Activated CD4-positive, alpha-beta T cell treated with anti-CD3 and anti-CD28 coated beads for 36 hours (primary cell): ENCODE measurements at places on chromosomes 1 and 21. TPM values are rescaled to one million over a fixed set of nuclear protein-coding genes. Genes with fewer than 3 reads are reported as not detected.

- DNase-seq: no peak
Observed at GRCh38 chr1:47683401-47683800, 245.6 kb downstream of the FOXD2 start.

DNA sequence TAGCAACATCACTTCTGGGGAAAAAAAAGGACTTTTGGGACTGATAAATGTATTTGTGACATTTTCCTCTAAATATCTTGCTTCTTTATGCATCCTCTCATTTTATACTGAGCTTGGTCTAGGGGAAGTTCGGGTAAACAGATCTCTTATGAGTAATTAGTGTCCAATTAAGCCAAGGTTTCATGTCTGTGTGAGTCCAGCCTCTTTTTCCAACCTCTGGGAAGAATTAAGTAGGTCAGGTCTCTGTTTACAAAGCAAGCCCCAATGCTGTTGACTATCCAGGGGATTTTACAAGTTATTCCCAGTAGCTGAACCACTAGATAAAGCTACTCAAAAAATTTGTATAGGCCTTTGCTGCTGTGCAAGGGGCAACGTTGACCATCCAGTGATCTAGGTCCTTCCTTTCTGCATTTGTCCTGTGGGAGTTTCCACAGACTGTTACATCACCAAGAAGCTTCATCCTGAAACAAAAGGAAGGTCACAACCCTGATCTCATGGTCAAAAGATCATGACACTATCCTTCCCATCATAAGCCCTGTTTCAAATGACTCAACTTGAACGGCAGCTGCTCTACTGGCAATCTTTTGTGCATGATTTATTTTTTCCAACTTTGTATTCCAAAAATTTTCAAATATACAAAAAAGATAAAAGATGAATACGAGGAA, 74.3 kb downstream of the ETS2 start:
- no peak for DNase-seq

DNA sequence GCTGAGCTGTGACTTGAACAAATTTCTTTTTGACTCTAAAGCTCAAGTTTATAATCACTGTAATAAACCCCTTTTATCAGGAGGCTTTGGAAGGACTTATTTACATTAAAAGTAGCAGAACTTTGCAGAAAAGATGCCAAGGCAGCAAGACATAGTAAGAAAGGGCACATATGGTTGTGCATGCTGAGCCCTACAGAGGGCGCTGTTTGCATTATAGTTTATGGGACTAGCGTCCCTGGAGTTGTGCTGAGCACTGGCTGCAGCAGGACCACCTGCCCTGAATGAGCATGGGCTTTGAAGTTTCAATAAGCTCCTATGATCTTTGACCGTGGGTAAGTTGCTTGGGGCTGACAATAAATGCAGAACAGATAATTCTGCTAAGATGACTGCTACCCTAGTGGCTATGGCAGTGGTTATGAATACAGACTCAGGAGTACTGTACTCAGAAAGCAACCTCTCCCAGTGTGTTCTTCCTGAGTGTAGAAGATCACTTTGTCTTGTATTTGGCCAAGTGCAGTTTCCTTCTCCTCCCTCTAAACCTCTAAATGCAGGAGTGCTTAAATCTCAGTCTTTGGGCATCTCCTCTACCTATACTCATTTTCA, 45.4 kb upstream of the USP1 start:
- peak; percentile 63 for DNase-seq

DNA sequence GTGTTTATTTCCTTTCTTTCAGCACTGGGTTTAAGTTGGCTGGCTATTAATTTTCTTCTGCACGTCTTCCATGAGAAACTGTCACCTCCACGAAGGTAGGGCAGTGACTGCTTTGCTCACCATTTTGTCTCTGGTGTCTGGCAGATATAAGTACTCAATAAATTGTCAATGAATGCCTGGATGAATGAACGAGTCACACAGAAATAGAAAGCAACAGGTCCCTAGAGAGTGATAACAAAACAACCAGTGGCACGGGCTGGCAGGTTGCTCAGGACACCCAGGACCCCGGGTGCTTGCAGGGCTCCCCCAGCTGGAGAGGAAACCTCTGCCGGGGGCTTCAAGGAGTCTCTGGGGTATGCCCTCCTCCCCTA, 3.2 kb upstream of the MYOC start:
- DNase-seq: no peak

- no peak for DNase-seq
Observed at GRCh38 chr1:192787914-192788585, 20.8 kb upstream of the RGS2 start.

GRCh38 chr1:90753556-90753955, 36.5 kb upstream of the BARHL2 start:
- no peak for DNase-seq

DNA sequence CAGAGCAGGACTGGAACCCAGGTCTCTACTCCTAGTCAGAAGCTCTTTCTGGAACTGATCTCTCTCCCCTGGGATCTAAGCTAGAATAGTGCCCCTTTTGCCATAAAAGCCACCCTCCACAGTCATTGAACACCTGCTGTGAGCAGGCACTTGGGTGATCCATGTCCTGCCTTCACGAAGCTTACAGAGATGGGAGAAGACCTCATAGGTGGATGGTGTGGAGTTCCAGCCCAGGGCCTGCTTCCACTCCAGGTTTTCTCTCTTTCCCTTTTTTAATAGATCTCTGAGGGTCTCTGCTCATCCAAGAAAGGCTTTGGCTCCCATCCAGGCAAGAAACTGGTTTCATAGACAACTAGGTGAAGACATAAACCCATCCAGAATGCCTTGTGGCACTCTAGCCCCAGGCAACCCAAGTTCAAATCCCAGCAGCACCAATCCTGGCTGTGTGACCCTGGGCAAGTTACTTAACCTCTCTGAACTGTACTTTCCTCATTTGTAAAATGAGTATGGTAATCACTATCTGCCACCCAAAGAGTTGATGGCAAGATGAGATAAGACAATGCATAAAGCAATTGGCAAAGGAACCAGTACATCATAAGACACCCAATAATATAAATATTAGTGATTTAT, 46.4 kb upstream of the TMEM51 start:
- DNase-seq: no peak

- no peak for DNase-seq
Observed at GRCh38 chr1:182909578-182909977, 43.4 kb downstream of the SHCBP1L start.

TAS1R2 gene
- total RNA-seq: not detected

GRCh38 chr1:34688006-34688741, 66.7 kb upstream of the GJB5 start:
- DNase-seq: no peak

MTMR11 gene
- total RNA-seq: 1.3 TPM

GRCh38 chr1:229209386-229209785, 61.5 kb upstream of the RAB4A start:
- DNase-seq: peak; percentile 38

LAMC2 gene
- total RNA-seq: 0.21 TPM

DNA sequence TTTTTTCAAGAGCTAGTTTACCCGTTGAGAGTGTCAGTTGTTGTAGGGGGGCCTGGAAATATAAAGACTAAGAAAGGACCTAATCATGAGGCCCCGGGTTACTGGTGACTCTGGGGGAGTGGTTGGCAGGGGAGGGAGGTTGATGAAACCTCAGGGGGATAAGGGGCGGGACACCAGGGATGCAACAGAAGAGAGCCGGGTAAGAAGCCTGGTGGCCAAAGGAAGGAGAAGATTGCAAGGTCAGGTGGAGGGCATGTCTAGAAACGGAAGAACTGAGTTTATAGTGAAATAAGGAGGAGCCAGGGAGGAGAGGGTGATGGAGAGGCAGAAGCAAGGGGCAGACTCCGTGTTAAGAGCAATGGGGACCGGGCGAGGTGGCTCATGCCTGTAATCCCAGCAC, 12.5 kb upstream of the SPOCD1 start:
- DNase-seq: no peak

DNA sequence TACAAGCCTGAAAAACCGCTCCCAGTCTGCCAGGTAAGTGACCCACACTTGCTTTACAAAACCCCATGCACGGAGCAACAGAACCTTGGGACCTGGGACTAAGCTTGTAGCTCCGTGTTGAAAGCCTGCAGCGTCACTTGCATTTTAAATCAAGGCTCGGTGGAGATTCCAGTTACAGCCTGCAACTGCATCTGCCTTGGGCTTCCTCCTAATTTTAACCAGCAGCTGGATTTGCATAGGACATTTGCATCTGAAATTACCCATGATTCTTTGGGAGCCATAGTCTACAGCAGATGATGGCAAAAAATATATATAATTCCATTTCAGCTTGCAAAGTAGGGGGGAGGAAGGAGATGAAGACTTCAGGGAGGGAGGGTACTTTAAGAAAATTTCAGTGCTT, 62.4 kb upstream of the IGSF21 start:
- DNase-seq: no peak

THEMIS2 gene
- 14.2 TPM for total RNA-seq

RYR2 gene
- 0.05 TPM for total RNA-seq

DIO1 gene
- total RNA-seq: not detected

CD1B gene
- total RNA-seq: not detected

CNIH4 gene
- total RNA-seq: 29.9 TPM

DNA sequence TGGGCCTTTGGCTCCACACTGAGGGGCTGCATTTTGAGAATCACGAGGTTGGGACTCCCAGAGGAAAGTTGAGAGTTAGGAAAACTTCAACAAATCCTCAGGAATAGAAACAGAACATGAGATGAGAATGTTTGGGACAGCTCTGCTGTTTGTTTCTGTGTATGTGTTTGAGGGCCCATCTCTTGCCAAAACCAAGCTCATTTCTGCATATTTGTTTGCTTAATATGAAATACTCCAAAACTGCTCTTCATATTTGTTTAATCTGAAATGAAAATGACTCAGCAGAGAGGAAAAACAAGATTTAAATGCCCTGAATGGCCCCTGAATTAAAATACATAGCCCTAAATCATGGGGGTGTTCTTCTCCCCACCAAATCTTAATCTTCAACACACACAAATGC, 78.1 kb downstream of the DDR2 start:
- no peak for DNase-seq

GRCh38 chr1:162366149-162366548, 10.5 kb downstream of the SPATA46 start:
- no peak for DNase-seq

DNA sequence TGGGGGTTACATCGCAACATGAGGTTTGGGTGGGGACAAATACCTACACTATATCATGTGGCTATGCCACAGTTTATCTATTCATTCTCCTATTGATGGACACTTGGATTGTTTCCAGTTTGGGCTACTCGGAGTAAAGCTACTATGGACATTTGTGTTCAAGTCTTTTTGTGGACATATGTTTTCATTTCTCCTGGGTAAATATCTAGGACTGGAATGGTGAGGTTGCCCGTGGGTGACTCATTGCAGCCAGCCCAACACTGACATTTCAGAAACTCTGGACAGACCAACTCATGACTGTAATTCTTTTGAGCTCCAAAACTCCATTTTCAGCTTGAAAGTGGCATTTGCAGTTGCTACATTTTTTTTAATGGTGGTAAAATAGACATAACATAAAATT, 82.7 kb downstream of the KAZN start:
- DNase-seq: no peak

DNA sequence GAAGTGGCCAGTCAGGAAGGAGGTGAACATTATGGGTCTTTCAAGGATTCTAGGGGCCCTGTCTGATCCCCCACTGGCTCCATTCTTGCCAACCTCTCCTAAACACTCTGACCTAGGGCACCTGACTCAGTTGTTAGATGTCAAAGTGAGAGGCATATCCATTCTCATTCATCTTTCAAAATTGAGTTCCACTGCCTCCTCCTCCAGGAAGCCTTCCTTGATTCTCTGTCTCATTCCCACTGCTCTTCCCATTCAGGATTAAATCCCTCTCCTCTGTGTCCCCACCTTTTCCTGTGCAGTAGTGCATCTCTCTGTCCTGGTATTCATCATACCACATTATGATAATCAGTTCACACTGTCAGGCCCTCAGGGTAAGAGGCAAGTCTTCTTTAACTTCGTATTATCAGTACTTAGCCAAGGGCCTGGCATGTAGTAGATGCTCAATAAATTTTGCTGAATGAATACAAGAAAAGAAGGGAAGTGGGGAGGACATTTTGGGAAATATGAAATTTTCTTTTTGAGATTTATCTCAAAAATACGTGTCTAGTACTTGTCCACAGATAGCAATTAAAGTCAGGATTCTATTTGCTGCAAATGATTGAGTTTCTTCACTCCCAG, 61.8 kb upstream of the ITPKB start:
- DNase-seq: no peak

GRCh38 chr1:76541618-76542017, 325.7 kb upstream of the ST6GALNAC5 start:
- no peak for DNase-seq

GRCh38 chr21:26067836-26068594, 102.6 kb downstream of the APP start:
- no peak for DNase-seq
